CD8-positive, alpha-beta memory T cell (primary cell): ENCODE measurements at places on chromosomes 16 and 17. TPM values are rescaled to one million over a fixed set of nuclear protein-coding genes. Genes with fewer than 3 reads are reported as not detected.

GRCh38 chr17:31369266-31369665, 22.2 kb upstream of the RAB11FIP4 start:
- no peak for DNase-seq

- no peak for DNase-seq
Measured at GRCh38 chr16:71672803-71673581, 47.0 kb downstream of the MARVELD3 start.

- no peak for DNase-seq
Measured at GRCh38 chr16:74625500-74626350, 18.8 kb upstream of the GLG1 start.

- no peak for DNase-seq
Measured at GRCh38 chr16:74942977-74943918, 41.7 kb downstream of the WDR59 start.

GRCh38 chr17:15915961-15916360, 29.0 kb upstream of the ADORA2B start:
- DNase-seq = no peak

GRCh38 chr17:2701996-2702741, 9.4 kb downstream of the CLUH start:
- no peak for DNase-seq

DNA sequence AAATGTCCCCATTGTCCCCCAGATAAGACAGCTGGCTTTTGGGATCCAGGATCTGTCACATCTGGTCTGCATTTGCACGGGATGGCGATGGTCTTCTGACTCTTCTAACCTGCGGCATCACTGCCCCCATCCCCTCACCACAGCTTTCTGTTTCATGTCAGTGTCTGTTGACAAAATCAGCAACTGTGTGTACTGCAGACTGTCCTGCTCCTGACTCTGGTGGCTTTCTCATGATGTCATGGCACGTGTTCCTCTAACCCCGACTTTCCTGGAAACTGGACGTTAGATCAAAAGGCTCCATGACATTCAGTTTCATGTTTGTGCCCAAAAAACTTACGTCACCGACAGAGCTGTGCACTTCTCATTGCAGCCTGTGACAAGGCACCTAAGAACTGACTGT, 30.1 kb upstream of the CPNE2 start:
- DNase-seq = no peak

Gene KRT15
- not detected for total RNA-seq

Gene MYH1
- not detected for total RNA-seq
